ENCODE measurements at places on chromosomes 6 and 20.

DNA sequence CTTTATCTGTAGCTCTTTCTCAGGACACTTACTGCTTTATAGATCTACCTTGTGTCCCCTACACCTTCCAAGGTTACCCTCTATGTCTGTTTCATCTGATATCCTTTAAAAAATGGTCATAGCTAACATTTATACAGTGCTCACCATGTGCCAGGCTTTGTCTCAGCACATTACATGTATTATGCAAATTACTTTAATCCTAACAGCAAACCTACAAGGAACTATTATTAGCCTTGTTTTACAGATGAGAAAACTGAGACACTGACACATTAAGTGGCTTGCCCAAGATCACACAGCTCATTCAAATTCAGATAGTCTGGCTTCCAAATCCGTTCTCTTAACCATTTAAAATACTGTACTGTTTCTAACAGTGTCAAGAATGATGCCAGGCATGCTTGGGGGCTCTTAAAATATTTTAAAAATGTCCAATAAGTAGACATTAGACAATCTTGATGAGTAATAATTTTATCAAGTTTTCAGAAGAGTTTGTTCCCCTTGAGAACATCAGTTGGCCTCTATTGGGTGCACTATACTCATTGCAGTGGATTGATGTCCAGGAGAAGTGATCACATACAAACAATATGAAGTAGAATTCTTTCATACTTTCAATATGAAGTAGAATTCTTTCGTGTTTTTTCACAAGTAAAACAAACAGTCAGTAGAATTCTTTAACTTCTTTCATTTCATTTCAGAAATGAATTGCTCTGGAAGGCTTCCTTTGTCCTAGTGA, 69.6 kb downstream of the DNAH8 start:
- no peak for ATAC-seq

- ATAC-seq, result no peak
Measured at GRCh38 chr20:41505184-41505583, 113.0 kb downstream of the CHD6 start.

DNA sequence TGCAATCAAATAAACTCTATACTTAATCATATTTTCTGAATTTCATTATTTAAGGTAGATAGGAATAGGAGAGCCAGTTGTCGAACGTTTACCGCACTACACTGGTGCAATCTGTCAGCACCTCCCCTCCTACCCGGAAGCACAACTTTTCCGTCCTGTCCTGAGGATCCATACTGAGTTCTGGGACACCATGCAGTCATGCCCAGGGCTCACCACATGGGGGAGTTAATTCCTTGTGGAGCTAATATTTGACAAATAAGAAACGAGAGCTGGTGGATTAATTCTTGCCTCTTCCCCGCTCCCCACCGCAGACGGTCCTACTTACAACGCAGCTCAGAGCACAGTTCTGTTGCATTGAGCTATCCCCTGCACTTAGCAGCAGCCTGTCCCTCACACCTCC, 107.7 kb upstream of the RALGAPA2 start:
- ATAC-seq, result peak; percentile 87

DNA sequence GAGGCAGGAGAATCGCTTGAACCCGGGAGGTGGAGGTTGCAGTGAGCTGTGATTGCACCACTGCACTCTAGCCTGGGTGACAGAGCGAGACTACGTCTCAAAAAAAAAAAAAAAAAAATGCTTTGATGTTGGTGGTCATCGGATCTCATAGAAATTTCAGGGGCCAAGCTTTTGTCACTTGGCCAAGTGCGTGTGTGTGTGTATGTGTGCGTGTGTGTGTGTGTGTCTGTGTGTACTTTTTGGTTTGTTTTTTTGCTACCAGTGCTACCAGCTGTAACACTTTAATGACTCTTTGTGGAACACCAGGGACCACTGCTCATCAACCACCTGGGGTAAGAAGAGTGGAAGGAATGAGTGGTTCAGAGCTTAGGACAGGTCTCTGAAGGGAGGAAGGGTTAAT, 49.7 kb downstream of the TRAF3IP2 start:
- no peak for ATAC-seq

DNA sequence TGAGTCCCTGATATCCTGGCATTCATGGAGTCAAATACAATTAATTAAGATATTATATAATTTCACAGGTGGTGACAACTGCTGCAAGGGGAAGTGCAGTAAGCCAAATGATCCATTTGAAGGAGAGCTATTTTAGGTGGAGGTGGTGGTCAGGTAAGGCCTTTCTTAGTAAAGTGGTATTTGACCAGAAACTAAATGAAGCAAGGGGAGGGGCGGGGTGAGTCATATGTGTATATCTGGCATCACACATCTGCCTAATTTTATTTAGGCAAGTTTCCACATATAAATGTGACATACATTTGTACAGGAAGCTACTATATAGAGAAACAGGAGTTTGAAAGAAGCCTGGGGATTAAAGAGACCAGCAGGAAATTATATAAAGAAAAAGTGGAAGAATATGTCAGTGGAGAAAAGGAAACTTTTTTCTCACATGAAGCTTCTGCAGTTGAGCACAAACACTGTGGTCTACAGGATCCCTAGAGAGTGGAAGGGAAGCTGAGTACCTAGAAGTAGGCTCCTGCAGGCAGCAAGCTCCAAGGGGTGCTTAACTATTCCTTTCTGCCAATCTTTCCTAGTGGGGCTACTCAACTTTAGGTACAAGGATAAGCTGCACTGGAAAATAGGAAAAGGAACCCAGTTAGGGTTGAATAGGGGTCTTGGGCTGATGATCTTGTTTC, 99.6 kb downstream of the OGFRL1 start:
- ATAC-seq, result no peak

- ATAC-seq, result no peak
Measured at GRCh38 chr6:31397901-31398525, 5.4 kb upstream of the MICA start.

DNA sequence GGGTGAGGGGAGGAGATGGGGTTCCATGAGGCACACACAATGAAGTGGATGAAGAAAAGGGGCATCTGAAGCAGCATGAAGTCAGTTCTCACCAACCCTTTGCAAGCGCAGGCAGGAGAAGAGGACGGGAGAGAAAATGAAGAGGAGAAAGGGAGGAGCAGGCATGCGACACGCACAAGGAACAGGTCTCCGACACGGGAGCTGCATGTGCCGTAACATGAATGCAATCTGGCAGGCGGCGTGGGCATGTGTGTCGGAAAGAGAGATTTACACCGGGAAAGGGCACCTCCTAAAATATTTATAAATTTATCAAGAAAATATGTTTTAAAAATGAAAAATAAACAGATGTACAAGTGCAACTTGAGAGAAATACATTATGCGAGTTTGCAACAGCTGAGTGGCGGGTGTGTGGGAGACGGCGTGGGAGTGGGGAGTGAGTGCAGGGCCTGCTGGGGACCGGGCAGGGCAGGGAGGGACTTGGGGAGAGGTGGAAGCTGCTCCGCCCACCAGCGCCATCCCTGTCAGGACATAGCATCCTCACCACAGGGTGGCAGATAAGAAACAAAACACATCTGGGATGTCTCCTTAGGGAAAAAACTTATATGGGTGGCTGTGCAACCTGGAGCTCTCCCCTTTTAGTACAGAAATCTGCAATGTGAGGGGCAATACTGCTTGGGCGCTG, 40.6 kb downstream of the GJA10 start:
- no peak for ATAC-seq

GRCh38 chr20:17844133-17844429, 124.5 kb downstream of the SNX5 start:
- ATAC-seq, result no peak

DNA sequence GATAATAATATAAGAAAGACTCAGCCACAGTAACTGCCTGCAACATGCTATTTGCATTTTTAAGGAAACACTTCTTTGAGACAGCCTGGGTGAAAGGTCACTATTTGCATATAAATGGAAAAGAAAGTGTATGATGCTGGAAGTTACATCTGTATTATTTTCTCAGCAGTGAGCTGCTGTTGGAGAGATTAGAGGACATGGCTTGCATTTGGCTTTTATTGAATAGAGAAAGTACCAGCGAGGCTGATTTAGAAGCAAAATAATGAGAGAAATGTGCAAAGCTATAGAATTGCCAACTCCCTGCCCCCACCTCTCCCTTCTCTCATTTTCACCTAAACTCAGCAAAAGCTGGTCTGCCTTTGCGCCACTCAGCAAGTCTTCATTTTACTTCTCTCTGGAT, 12.7 kb downstream of the MYT1 start:
- ATAC-seq, result no peak

DNA sequence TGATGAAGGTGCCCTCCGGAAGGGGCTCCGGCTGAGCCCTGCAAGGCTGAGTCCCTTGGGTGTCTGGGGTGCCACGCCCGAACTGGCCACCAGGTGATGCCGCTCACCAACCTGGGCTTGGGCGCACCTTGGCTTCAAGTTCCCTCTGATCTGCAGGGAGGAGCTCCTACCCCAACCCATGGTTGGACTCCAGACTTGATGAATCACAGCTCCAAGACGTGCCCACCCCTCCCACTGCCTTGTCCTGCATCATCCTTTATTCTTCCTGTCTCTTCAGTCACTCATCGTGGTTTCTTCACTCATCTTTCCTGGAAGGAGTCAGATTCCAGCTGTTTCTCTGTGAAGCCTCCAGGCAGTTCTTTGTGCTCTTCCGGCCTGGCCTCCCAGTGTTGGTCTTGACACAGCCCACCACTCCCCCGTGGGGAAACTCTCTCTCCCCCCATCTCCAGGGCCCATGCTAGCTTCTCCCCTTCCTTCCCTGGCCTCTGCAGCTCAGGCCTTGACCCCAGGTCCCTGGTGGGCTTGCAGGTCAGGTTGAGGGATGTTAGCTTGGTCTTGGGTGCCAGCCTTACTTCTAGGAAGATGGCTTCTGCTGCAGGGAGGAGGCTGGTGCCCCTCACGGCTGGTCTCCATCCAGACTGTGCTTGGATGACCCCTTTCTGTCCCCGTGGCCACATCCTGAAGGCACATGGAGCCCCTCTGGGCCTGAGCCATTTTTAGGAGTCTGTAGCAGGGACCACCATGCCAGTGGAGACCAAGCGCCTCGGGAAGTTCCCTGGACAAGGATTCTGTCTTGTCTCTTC, 2.6 kb upstream of the ZBP1 start:
- peak; percentile 91 for ATAC-seq

DNA sequence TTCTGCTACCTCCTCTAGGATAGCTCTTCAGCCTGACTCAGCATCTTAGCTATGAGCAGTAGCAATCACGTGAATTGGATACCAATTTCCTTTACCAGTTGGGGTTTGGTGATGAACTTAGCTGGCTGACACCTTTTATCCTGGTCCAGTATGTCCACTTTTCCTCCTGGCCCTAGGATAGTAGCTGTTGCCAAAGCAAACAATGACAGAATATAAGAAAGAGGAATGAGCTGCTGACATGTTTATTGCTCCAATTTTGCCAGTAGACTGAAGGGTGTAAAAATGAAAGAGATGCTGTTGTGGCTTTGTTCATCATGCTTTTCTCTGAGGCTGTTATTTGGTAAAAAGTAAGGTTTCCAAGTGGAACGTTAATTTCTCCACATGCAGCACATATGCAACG, 168.3 kb upstream of the JAG1 start:
- ATAC-seq, result no peak

- no peak for ATAC-seq
Measured at GRCh38 chr6:106290954-106291353, 34.6 kb downstream of the ATG5 start.

GRCh38 chr6:39184906-39185580, 44.2 kb downstream of the KCNK5 start:
- ATAC-seq, result no peak

DNA sequence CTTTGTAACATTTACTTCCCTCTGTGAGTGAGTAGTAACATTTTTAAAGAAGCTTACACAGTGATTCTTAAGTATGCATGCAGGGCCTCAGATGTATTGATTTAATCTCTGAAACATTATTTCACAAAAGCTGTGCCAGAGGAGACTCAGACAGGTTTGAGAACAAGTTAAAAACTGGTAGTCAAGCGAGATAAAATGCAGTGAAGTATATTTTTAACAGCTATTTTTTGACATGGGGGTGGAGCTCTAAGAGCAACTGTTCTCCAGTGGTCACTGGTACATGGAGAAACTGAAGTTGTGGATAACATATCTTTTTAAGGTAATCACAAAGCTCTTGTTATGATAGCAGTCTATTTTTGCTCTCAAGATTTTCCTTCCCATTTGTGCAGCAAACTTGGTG, 20.4 kb downstream of the DSTN start:
- peak; percentile 14 for ATAC-seq

DNA sequence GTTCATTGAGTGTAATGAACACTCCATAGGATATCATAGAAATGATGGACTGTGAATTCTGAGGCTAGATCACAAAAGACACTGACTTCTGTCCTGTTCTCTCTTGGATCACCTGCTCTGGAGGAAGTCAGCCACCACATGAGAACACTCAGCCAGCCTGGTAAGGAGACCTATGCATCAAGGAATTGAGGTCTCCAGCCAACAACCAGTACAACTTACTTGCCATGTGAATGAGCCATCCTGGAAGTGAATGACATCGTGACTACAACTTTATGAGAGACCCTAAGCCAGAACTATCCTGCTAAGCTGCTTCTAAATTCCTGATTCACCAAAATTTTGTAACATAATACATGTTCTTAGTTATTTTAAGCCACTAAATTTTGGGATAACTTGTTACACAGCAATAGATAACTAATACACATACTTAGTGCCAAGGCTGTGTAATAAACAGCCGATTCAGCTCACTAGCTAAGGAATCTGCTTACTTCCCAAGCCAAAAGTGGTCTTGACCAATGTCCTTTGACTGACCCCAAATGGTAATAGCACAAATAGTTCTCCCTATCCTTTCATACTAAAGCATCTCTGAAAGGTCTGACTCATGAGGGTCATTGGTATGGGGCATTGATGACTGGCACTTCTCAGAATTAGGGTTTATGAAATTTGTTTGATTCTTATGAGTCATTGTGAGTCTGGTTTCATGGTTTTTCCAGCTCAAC, 6.9 kb upstream of the CTNNBL1 start:
- no peak for ATAC-seq

DNA sequence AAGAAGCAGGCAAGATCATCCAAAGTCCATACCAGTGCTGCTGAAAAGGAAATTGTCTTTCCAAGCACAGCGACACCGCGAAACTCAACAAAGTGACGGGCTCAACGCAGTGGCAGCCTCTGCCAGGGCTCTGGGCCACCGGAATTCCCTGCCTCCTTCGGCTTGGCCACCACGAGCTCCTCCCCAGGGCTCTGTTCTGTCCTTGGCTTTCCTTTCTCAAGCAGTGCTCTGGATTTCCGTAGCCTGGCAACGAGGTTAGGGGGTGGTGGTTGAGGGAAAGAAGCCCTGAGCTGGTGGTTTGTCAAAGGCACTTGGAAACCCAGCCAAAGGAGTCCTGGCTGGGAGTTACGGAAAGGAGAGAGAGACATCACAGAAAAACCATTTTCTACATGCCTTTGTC, 31.2 kb downstream of the PRR18 start:
- no peak for ATAC-seq

Measured in SK-N-SH treated with all-trans-retinoic acid at 6 μM for 48 hours (cell line).